ENCODE measurements at places on chromosomes 3 and 15.

DNA sequence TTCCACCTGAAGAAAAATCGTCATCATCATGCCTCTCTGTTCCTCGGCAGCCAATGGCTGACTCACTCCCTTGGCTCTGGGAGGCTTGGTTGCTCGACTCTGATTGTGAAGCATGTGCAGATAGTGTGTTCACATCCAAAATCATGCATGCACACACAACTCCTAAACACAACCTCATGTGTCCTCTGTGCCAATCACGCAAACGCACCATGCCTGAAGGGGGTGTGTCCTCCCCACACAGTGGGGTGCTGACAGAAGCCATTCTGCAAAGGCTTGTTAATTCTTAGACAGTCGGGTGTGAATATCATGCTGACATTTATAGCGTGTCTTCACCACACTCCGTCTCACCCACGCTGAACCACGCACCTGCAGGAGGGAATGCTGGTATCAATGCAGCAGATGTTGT is 11.4 kb upstream of the CCDC174 start:
- no peak for DNase-seq

DNA sequence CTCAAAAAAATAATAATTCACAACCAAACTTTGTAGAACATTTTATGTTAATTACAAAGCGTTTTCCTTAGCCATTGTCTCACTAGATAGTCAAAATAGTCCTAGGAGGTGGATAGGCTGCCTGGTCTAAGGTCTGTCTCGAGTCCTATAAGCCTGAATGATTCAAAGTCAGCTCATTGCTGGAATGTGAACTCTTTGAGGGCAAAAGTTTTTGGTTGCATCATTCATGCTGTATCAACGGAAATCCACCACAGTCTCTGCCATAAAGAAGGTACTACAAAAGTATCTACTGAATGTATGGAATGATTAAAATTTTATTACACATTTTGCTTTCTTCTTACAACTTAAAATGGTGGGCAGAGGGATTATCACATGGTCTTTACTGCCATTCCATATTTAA is 387.3 kb upstream of the RARB start:
- DNase-seq, result no peak

GRCh38 chr3:83457551-83457950 is 1501.2 kb upstream of the CADM2 start:
- peak; percentile 1 for DNase-seq

GRCh38 chr3:128278130-128278529 is 124.8 kb downstream of the EEFSEC start:
- no peak for DNase-seq

GRCh38 chr15:33722005-33722672 is 246.2 kb upstream of the CHRM5 start:
- peak; percentile 8 for DNase-seq

DNA sequence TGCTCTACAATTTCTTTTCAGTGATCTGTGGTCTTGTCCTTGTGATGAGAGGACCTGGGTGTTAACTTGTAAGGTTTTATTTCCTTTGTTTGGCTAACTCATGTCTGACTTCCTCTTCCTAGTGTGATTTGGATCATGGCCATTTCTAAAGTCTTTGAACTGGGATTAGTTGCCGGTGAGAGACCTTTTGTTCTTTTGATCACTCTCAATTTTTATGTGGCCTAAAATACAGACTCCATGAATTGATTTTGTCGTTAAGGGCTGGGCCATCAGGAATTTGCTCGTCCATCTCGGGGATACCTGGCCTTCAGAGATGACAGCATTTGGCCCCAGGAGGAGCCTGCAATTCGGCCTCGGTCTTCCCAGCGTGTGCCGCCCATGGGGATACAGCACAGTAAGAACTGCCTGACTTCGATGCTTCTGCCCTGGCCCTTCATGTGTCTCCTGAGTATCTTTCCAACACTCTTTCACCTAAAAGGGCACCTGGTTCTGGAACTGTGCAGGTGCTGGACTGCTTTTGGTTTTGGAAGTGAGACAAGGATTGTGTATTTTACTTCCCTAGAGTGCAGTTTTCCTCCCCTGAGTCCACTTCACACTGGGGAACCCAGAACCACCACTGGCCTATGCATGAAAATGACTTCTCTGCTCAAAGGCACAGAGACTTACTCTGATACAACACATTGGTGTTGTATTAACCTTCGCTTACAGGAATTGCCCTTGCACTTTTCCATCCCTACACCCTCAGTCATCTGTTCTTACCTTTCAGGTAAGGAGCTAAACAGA is 13.1 kb upstream of the LRRC2 start:
- DNase-seq, result no peak
